ENCODE measurements at places on chromosomes 2 and 18.

GRCh38 chr2:110983133-110983532, 137.6 kb upstream of the BCL2L11 start:
- no peak for DNase-seq

DNA sequence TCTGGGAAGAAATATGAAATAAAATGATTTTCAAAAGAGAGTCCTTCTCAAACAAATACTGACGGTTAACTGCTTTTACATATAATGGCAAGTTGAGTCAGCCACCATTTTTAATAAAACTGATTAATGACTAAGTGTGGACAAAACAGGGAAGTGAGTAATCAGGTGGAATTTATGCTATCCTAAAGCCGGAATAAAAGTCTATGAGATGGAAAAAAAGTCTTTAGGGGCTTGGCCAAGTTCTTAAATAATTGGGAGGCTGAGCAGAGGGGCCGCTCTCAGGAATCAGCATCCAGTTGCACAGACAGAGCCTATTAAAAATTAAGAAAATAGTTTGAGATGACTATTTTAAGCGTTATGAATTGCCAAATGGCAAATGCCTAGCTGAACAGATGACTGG, 58.6 kb upstream of the AFF3 start:
- no peak for DNase-seq

GRCh38 chr2:120555092-120555491, 180.6 kb upstream of the GLI2 start:
- no peak for DNase-seq

- no peak for DNase-seq
These were observed 370.9 kb upstream of the ZEB2 start for GRCh38 chr2:144890828-144891227.

DNA sequence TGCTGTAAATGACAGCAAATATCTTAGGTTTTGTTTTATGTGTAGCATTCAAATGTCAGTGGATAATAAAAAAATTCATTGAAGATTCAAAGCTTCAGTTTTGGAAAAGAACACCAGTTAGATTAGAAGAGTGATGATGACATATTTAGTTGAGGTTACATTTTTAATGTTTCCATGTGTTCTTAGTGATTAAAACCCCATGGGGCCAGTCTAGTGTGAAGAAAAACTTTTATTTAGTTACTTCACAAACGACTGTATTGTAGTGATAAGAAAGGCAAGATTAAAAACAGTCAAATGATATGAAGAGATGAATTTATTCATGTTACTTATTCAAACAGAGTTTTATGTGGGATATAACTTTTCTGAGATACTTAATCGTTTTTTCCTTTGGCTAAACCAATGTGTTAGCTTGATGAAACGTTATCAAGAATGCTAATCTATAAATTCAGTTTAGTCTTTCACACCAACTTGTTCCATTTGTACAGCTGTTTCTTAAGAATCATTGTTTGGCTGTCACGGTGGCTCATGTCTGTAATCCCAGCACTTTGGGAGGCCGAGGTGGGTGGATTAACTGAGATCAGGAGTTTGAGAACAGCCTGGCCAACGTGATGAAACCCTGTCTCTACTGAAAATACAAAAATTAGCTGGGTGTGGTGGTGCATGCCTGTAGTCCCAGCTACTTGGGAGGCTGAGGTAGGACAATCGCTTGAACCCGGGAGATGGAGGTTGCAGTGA, 11.6 kb downstream of the BMPR2 start:
- no peak for DNase-seq

DNA sequence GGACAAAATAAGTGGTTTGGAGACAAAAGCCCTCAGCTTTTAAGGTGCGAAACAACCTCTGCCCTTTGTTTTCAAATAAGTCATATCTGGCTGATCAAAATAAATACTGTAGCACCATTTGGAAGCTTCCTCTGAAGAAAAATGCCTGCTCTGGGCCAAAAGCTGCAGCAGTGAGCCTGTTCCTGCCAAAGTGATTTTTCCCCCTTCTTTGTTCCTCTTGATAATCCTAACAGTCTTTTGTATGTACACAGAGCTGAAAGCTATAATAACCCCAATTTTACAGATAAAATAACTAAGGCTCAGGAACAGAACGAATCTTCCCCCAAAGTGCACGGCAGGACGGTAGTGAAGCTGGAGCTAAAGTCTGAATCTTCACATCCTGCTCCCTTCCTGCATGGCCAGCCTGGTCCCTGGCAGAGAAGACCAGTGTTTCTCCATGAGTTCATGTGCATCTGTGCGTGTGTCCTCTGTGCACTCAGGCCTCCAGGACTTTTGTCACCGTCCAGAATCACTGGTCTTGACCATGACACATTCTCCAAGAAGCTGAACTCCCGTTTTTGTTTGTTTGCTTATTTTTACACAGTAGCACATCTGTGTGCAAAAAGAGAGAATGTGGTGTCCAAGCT, 2114.1 kb upstream of the PIK3C3 start:
- no peak for DNase-seq

GRCh38 chr18:26544451-26544850, 3.9 kb downstream of the KCTD1 start:
- no peak for DNase-seq

Measured in activated T-cell treated with anti-CD3 and anti-CD28 coated beads for 1 hour (primary cell).